ENCODE measurements at places on chromosomes 2 and 18.

- DNase-seq, result peak; percentile 25
Observed at GRCh38 chr2:12083081-12083581, 336.7 kb downstream of the LPIN1 start.

DNA sequence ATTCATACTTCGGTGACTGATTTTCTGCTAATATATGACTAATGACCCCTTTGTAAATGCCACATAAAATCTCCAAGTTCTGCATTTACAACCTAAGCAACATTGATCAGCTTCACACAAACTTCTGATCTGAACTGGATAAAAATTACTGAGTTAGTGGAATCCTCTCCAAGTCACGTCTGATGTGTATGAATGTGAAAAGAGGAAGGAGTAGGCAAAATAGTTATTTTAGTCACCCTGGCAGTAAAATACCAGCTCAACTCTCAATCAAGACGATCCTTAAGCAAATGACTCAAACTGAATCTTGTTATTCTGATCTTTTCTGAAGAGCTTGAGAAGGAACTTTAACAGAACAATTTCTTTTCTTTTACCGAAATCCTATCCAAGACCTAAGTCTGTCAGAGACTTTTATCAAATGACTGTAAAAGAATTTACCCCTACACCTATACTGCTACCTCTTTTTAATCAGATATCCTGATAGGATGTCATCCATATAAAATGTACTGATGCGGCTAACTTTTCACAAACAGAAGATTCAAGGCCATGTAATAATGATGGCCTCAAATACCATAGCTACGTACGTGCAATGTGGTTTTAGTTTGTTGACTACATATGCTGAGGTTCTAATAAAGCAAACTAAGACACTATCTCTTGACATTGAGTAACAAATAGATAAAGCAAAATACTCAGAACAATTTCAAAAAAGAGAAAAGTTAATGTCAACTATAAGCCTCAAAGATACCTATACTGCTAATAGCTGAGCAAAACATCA, 23.7 kb downstream of the CUL3 start:
- DNase-seq, result no peak

GRCh38 chr2:105144941-105145300, 96.6 kb upstream of the GPR45 start:
- no peak for DNase-seq

DNA sequence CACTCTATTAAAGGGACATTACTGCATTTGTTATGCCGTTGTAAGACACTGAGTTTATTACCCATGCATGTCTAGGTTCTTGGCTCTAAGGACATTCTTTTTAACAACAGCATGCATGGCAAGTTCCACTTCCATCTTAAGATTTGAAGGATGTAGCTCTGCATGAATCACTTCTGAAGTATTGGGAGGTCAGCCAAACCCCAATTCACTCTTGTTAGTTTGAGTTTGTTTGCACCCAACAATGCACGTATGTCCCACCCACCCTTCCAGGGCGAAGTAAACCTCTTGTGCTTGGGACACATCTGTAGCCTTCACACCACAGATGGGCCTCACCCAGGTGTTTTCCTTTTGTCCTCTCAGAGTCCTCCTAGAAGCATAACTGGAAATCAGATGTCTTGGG, 5.6 kb upstream of the LAMA3 start:
- no peak for DNase-seq

GRCh38 chr2:240464514-240465241, 29.2 kb downstream of the GPC1 start:
- no peak for DNase-seq

GRCh38 chr2:217626926-217627325, 375.9 kb downstream of the TNS1 start:
- no peak for DNase-seq

DNA sequence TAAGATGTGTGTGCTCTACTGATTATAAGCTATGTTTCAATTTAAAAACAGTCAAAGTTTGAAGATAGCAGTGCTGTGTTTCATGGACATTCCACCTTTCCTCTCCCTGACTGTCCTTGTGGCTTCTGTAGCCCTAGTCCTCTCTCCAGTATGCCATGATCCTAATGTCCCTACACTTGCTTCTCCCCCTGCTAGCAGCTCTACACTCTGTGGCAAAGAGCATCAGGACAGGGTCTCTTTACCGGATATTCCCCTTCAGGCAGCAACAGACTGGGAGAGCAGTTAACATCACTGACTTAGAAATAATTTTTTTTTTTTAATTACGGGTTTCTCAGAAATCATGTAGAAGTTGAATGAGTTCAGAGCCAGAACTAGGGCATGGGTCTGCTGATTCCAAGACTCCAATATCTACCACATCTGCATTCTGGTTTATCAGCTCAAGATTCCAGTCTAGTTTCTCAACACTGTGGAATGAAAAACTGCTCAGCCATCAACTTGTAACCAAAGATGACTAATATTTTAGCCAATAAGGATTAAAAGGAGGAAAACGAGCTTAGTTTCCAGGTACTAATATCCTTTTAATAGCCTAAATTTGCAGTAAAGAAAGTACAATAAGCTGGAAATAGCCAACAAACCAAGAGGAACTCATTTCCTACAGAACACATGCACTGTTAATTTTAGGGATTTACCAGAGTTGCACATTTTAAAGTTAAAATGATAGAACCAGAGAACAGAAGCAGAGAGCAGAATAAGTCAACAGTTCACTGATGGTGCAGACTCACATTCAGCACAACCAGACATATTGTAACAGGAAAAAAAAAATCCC, 45.2 kb downstream of the TMEM131 start:
- no peak for DNase-seq

- no peak for DNase-seq
Observed at GRCh38 chr2:154093856-154094255, 222.1 kb downstream of the GALNT13 start.

DNA sequence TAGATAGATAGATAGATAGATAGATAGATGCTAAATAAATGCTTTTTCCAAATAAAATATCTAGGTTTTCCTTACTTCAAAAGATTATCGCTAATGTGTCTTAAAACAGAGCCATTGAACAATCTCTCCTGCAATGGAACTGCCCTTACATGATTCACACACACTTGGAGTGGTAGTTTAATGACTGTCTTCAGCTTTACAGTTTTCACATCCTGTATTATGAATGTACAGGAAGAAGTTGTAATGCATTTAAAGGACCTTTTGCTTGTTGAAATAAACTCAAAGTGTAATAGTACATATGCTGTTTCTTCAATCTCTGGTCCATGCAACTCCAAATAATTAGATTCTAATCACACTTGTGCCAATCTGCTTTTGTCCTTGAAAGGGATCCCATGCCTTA, 797.6 kb upstream of the CDH2 start:
- DNase-seq, result no peak

Data from Ammon's horn (tissue), 1 donor.